Heart left ventricle (tissue), 16 donors: ENCODE measurements at places on chromosomes 3 and 15.

- no peaks in the 10 kb centered on the region for H3K27me3 ChIP-seq
- DNase-seq: no peak
- H3K27ac ChIP-seq: no peak overlapping the region
- no peak overlapping the region for H3K4me3 ChIP-seq
- H3K4me1 ChIP-seq: no peaks in the 10 kb centered on the region
Measured at GRCh38 chr15:25939122-25939521, 76.0 kb upstream of the ATP10A start.

- H3K36me3 ChIP-seq: peaks cover 15% of the 10 kb centered on the region
- no peak overlapping the region for H3K27ac ChIP-seq
- H3K27me3 ChIP-seq: no peaks in the 10 kb centered on the region
- no peaks in the 10 kb centered on the region for H3K4me1 ChIP-seq
- H3K4me3 ChIP-seq: no peak overlapping the region
- DNase-seq: peak; percentile 53
Measured at GRCh38 chr15:80977627-80978036, 12.0 kb downstream of the MESD start.

DNA sequence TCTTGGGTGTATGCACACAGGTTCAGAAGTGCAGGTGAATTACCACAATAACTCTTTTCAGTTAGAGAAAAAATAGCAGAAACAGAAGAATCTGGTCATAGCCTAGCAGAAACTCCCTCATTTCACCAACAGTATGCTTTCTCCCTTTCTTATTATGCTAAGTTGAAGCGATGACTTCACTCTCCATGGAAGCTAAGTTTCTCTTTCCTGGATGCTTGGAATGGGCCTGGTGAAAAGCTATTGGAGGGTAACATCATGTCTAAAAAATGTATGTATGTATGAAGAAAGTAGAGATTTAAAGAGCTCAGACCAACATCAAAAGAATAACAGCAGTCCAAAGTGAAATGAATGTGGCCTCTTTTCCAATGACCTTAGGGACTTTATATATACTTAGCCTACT lies 145.5 kb downstream of the TIGIT start:
- no peak overlapping the region for H3K27ac ChIP-seq
- DNase-seq: no peak
- no peaks in the 10 kb centered on the region for H3K36me3 ChIP-seq
- H3K4me1 ChIP-seq: peaks cover 20% of the 10 kb centered on the region
- no peak overlapping the region for H3K4me3 ChIP-seq
- H3K27me3 ChIP-seq: no peaks in the 10 kb centered on the region

- H3K27ac ChIP-seq: no peak overlapping the region
- DNase-seq: no peak
- H3K4me1 ChIP-seq: no peaks in the 10 kb centered on the region
- H3K27me3 ChIP-seq: no peaks in the 10 kb centered on the region
- H3K36me3 ChIP-seq: peaks cover 89% of the 10 kb centered on the region
Measured at GRCh38 chr3:113794526-113794925, 44.1 kb upstream of the GRAMD1C start.

- no peak overlapping the region for H3K27ac ChIP-seq
- H3K4me1 ChIP-seq: no peaks in the 10 kb centered on the region
- no peak overlapping the region for H3K4me3 ChIP-seq
- no peaks in the 10 kb centered on the region for H3K27me3 ChIP-seq
- DNase-seq: no peak
Measured at GRCh38 chr15:31852933-31853799, 177.1 kb upstream of the CHRNA7 start.

- DNase-seq: no peak
- peak overlapping the region; percentile 83 for H3K27ac ChIP-seq
- H3K36me3 ChIP-seq: no peaks in the 10 kb centered on the region
- no peak overlapping the region for H3K4me3 ChIP-seq
- H3K27me3 ChIP-seq: no peaks in the 10 kb centered on the region
Measured at GRCh38 chr3:114660808-114661207, 367.0 kb downstream of the TIGIT start.

DNA sequence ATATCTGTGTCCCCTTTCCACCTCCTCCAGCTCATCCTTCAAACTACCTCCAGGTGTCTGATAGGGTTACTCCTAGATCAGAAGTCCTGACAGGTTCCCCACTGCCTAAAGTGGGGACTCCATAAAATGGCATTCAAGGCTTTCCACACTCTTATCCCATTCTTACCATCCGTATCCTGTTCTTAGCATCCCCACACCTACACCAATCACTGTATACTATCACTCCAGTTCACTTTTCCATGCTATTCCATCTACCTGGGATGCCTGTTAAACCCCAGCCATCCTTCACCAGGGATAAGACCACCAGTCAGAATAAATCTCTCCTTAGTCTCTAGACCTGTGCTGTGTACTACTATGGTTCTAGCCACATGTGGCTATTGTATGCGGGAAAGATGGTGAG lies 19.1 kb downstream of the SSR3 start:
- H3K27me3 ChIP-seq: no peaks in the 10 kb centered on the region
- no peak overlapping the region for H3K4me3 ChIP-seq
- no peak for DNase-seq
- H3K4me1 ChIP-seq: peaks cover 5% of the 10 kb centered on the region

DNA sequence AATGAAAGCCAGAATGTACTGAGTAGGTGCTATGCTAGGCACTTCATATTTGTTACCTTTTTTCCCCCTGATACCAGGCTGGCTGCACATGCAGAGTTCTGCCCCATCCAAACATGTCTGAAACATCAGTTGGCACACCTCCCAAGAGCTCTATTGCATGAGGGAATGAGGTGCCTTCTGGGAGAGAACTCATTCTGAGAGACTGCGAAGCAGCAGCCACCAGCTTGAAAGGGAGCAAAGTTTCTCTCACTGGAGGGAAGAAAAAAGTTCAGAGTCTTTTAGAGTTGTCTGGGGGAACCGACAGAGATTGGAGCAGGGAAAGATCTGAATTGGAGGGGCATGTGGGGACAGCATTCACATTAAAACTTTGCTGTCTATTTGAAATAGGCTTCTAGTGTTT lies 84.1 kb downstream of the AGBL1 start:
- no peaks in the 10 kb centered on the region for H3K4me1 ChIP-seq
- H3K27ac ChIP-seq: no peak overlapping the region
- no peaks in the 10 kb centered on the region for H3K27me3 ChIP-seq
- no peak overlapping the region for H3K4me3 ChIP-seq
- DNase-seq: no peak
- H3K36me3 ChIP-seq: no peaks in the 10 kb centered on the region

DNA sequence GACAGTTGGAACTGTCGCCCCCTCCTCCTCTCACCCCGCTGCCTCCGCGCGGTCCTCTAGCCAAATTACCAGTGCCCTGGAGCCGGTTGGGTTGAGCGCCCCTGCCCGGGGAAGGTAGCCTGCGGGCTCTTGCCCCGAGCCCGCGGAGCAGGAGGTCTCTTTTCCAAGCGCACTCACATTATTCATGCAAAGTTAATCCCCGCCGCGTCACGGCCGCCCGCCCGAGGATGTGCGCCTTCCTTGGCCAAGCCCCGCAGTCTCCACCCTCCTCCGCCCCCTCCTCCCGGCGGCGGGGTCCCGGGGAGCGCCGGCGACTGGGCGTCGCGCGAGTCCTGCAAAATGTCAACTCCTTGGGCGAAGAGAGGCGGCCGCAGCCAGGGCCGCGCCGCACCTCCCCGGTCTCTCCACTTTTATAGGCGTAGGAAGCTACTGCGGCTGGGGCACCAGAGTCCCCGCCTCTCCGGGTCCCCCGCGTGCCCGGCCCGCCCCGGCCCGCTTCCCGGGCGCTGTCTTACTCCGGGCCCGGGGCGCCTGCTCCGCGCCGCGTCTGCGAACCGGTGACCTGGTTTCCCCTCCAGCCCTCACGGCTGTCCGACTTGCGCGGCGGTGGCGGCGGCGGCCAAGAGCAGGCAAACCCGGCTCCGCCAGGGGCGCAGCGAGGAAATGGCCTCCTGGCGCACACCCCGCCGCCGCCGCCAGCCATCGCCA lies at the start of gene THRB:
Gene THRB (minus strand): TSS at position 233 of the 708 bp plus-strand sequence.
- peak within 1 kb of the TSS; percentile 76 for H3K4me3 ChIP-seq
- peaks cover 21% of the 10 kb centered on the region for H3K4me1 ChIP-seq
- H3K27me3 ChIP-seq: no peaks in the 10 kb centered on the region
- no peaks in the 10 kb centered on the region for H3K36me3 ChIP-seq
- H3K27ac ChIP-seq: peak within 1 kb of the TSS; percentile 95
- DNase-seq: peak; percentile 88

- H3K36me3 ChIP-seq: no peaks in the 10 kb centered on the region
- no peaks in the 10 kb centered on the region for H3K27me3 ChIP-seq
- no peak for DNase-seq
- no peak overlapping the region for H3K27ac ChIP-seq
- peaks cover 12% of the 10 kb centered on the region for H3K4me1 ChIP-seq
Measured at GRCh38 chr3:57777774-57778173, 21.7 kb downstream of the SLMAP start.

- H3K4me3 ChIP-seq: no peak overlapping the region
- no peaks in the 10 kb centered on the region for H3K27me3 ChIP-seq
- H3K4me1 ChIP-seq: no peaks in the 10 kb centered on the region
- no peak for DNase-seq
Measured at GRCh38 chr3:31009881-31010280, 115.4 kb upstream of the GADL1 start.

GRCh38 chr3:99523431-99524127 lies 114.8 kb upstream of the COL8A1 start:
- H3K4me1 ChIP-seq: no peaks in the 10 kb centered on the region
- no peak overlapping the region for H3K4me3 ChIP-seq
- no peak for DNase-seq
- H3K27ac ChIP-seq: no peak overlapping the region

- H3K4me1 ChIP-seq: no peaks in the 10 kb centered on the region
- no peak overlapping the region for H3K27ac ChIP-seq
- no peaks in the 10 kb centered on the region for H3K36me3 ChIP-seq
- no peaks in the 10 kb centered on the region for H3K27me3 ChIP-seq
- DNase-seq: no peak
- no peak overlapping the region for H3K4me3 ChIP-seq
Measured at GRCh38 chr3:122395582-122395981, 11.6 kb downstream of the FAM162A start.

DNA sequence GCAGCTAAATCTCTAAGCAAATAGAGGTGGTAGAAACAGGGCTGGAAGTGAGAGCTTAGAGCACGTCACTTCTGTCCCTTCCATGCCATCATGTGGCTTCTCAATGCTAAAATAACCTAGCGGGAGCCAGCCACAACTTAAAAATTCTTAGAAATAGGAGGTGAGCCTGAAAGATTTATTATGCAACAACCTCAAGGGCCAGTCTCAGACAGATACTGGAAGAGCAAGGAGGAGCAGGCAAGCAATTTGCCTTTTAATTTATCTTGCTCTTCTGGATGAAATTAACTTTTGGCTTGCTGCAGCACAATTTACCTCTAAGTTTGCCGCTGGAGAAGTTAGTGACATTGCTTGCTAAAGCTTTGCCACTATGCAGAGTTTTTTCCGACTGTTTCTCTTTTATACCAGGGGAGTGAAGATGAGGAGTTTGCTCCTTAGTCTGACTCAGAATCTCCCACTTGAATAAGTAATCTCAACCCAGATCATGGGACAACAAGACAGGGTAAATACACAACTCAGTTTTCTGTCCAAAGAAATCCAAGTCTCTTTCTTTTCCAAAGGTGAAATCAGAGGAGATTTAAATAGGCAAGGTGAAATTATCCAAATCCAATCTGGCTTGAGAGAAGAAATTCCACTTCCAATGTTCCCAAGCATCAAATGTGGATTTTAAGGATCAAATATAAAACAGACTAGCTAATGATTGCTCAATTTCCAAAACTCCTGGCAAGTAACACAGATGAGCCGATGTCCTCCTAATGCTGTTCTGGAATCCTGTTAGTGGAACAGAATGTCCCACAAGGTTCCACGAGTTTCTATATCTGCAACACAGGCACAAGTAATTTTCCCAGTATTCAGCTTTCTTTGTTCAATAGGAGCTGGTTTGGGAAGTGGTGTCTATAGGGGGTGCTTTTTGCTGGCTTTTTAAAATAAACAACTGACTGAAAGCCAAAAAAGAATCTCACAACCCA lies 329.4 kb upstream of the RORA start:
- H3K4me1 ChIP-seq: no peaks in the 10 kb centered on the region
- no peak overlapping the region for H3K4me3 ChIP-seq
- DNase-seq: no peak
- no peak overlapping the region for H3K27ac ChIP-seq

DNA sequence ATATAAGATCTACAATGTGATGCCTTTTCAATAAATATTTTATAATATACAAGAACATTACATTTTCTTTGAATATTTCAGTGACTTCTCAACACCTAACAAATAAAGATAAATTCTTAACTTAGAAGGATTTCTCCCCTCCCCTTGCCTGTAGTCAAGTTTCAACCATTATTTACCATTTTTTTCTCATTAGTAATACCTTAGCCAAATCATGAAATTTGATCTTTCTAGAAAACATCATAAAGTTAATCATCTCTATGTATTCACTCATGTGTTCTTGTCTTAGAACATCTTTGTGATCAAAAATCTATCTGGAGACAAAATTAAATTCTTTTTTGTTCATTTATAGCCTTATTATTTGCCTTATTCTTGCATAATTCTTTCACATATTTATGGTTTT lies 1201.8 kb upstream of the EPHA6 start:
- H3K36me3 ChIP-seq: no peaks in the 10 kb centered on the region
- no peaks in the 10 kb centered on the region for H3K4me1 ChIP-seq
- DNase-seq: no peak

DNA sequence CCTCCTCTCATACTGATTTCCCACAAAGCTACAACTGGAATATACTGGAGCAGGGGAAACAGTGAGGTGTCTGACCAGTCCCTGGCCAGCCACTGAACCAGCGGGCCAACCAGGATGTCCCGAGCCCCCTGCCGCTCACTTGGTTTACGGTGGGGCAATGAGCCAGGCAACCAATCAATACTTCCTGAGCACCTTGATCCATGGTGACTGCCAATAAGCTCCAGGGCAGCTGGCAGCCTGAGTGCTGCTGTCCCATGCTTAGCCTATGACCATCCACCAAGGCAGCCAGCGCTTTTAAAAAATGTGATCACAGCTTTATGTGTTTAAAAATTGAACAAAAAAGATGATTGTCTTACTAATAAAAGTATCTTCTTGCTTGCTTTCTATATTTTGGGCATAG lies 4.2 kb downstream of the SCN10A start:
- H3K4me3 ChIP-seq: no peak overlapping the region
- no peak overlapping the region for H3K27ac ChIP-seq
- no peak for DNase-seq
- no peaks in the 10 kb centered on the region for H3K4me1 ChIP-seq

- H3K27ac ChIP-seq: no peak overlapping the region
- no peak for DNase-seq
- no peaks in the 10 kb centered on the region for H3K27me3 ChIP-seq
- H3K4me1 ChIP-seq: no peaks in the 10 kb centered on the region
Measured at GRCh38 chr3:105365081-105365390, 1.7 kb upstream of the ALCAM start.

- peaks cover 4% of the 10 kb centered on the region for H3K4me1 ChIP-seq
- H3K36me3 ChIP-seq: no peaks in the 10 kb centered on the region
- DNase-seq: no peak
- no peak overlapping the region for H3K27ac ChIP-seq
- H3K4me3 ChIP-seq: no peak overlapping the region
Measured at GRCh38 chr15:30068326-30068725, 14.4 kb upstream of the GOLGA8J start.
